ENCODE measurements at places on chromosomes 5 and 9.

- no peak for DNase-seq
These were observed 46.8 kb upstream of the FUBP3 start for GRCh38 chr9:130532426-130533080.

- no peak for DNase-seq
These were observed 51.2 kb downstream of the MRPS27 start for GRCh38 chr5:72268753-72269410.

GRCh38 chr9:7340451-7340850, 459.1 kb downstream of the DMAC1 start:
- DNase-seq = no peak

GRCh38 chr5:154473581-154474283, 4.3 kb downstream of the HAND1 start:
- no peak for DNase-seq

DNA sequence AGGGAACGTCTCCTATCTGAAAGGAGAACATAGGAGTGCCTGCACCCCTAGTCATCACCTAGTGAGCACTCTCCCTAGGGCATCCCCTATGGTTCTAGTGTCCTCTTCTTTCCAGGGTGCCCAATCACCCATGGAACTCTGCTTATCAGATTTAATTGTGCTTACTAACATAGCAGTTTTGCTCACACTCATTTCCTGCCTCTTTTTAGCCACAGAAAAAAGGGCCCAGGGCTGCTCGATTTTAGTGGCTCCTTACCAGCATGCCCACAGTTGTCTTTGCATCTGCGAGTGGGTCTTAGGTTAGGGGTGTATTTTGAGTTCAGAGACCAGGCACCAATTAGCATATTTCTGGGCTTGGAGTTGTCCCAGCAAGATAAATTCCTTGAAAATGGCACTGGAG, 1110.2 kb downstream of the TAF11L14 start:
- no peak for DNase-seq

DNA sequence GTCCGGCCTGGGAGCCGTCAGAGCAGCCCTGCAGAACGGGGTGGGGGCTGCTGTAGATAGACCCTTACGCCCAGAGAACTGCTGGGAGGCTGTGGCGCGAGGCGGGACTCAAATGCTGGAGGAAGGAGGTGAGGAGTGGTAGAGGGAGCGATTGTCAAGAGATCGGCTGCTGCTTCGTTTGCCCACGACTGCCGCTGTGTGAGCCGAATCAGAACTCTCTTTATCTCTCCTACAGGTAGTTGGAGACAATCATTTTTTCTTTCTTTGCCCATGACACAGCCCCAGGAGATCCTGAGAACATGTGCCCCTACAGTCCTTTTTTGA, 456 bp downstream of the ZNF79 start:
- DNase-seq = no peak

DNA sequence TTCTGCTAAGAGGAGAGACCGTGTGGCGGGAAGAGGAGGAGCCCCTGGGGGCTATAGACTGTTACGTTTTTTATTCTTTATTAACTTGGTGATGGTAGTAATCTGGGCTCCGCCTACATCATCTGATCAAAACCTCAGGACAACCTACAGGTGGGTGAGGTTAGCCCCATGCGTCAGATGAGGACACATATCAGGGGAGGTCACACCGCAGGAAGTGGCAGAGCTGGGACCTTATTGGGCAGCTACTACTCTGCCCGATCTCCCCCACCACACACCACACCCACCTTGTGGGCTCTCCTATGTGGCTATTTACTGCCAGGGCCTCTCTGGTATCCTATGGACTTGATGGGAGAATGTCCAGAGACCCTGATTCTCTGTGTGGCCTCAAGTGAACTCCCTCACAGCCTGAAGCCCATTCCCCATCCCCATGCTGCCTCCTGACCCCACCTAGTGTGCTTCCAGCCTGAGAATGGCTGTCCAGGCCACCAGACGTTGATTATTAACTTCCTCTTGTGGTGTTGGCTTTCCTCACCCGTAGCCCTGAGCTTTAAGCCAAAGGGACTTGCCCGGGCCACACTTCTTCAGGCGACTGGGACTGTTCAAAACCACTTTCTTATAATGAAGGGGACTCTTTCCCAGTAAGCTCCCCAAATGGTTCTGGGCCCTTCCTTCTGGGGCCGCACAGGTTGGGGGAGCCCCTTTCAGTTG, 8.2 kb downstream of the UNC5A start:
- no peak for DNase-seq

All from D721Med (cell line).